ENCODE measurements at places on chromosomes 6 and 20. TPM values are rescaled to one million over a fixed set of nuclear protein-coding genes. Genes with fewer than 3 reads are reported as not detected.

The GMNN gene
- total RNA-seq = 18.2 TPM

The RNF217 gene
- total RNA-seq = 26.0 TPM

The PTGIS gene
- 14.0 TPM for total RNA-seq

The TREM1 gene
- total RNA-seq = 1.6 TPM

The TPBG gene
- total RNA-seq = 12.8 TPM

The HCRTR2 gene
- not detected for total RNA-seq

The SEL1L2 gene
- not detected for total RNA-seq

- DNase-seq = peak; percentile 73
Measured at GRCh38 chr6:137191670-137192069, 18.2 kb upstream of the IL22RA2 start.

- peak; percentile 23 for DNase-seq
Measured at GRCh38 chr20:2451939-2452732, 18.5 kb downstream of the SNRPB start.

All from skin of body (tissue), 3 donors.